Hematopoietic multipotent progenitor cell treated with erythropoietin and hydrocortisone succinate and interleukin-3 and kit ligand, for 17 days (in vitro differentiated cells): ENCODE measurements at places on chromosomes 6 and 20.

DNA sequence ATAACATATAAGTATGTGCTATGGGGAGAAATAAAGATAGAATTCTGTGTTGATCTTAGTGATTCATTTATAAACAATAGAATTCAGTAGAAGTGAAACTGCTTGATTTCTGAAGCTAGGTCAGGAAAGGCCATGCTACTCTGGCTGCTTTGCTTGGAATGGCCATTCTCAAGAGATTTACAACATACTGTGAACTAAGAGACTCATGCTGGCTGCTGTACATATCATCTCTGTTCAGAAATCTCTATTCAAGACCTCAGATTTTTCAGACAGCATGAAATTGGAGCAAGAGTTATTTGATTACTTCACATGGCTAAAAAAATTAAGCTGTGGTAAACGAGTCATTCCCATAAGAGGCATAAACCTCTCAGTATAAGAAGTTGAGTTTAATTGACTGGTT is 662.6 kb downstream of the BCKDHB start:
- DNase-seq = no peak

GRCh38 chr6:170423030-170423429 is 116.5 kb downstream of the FAM120B start:
- no peak for DNase-seq

DNA sequence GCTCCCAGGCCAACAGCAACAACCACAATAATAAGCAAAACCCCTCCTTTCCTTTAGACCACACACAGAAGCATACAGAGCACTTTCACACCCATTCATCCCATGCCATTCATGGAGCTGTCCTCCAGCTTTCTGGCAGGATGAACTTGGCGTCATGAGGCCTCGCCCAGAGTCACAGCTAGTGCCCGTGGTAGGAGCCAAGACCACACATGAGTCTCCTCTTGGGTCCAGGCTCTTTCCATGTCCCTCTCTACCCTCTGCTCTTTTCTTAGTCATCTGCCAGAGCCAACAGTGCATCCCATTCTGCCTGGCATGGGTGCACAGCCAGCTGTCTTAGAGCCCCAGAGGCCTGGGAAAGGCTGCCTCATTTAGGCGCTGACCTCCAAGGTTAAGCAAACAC is 1.8 kb upstream of the TGM3 start:
- DNase-seq = no peak

GRCh38 chr20:9145142-9145541 is 76.3 kb downstream of the PLCB4 start:
- no peak for DNase-seq

DNA sequence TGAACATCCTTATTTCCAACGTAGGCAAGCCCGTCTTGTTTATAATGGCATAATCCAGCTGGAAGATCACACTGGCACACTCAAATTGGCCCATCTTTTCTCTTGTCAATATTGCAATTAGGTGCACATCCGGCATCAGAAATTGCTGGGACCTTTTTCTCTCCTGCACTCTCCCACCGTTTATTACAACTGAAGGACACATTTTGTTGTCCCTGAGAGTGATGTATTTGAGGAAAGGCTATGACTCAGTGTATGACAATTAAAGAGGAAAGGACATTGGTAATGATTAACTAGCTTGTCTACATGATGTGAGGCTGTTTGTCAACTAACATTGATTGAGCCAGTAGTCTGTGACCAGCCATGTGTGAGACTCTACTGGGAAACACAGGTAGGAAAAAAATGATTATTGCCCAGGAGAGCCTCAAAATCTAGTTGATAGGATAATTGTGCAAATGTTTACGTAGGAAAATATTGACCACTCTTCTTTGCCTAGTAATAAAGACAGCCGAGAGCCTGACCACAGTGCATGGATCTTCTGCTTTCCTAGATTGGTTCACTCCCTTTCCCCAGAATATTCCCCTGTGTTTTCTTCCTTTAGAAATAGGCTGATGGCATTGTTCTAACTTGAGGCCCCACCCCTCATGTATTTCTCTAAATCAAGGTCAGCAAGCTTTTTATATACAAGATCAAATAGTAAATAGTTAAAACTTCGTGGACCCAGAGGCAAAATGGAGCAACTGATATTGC is 230.0 kb upstream of the BTBD3 start:
- DNase-seq = no peak

DNA sequence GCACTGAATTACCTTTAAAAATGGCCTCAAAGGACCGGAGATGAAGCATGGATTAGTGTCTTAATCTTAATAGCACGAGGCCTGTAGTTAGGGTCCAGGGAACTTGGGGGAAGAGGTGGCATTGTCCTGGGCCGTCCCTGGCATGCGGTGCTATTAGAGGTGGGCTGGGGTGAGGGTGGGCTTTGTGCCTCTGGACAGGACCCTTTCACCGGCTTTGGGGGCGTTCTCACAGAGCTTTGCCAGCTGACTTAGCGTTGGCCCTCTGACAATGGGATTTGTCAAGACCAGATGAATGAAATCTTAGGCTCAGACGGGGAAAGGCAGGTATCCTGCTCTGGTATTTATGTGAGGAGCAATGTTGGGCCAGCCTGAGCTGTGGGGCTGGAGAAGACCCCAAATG is 59.6 kb downstream of the ERMARD start:
- no peak for DNase-seq

DNA sequence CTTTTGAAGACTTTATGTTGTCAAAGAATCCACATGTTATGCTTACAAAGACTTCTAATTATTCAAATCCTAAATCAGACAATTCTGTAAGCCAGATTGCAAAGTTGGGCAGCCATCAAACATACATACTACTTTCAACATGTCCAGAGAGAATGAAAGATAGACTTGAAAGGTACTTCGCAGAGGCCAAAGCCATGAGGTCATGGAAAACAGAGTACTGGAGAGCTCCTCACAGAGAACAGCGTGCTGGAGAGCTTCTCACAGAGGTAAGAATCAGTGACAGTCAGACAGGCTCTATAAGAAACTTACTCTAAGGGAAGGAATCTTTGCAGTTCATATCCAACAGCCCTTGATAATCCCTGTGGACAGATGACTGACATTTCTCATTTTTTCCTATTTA is 400.2 kb downstream of the GJA1 start:
- no peak for DNase-seq

- DNase-seq = no peak
Measured at GRCh38 chr6:81638366-81638765, 114.1 kb downstream of the TENT5A start.

DNA sequence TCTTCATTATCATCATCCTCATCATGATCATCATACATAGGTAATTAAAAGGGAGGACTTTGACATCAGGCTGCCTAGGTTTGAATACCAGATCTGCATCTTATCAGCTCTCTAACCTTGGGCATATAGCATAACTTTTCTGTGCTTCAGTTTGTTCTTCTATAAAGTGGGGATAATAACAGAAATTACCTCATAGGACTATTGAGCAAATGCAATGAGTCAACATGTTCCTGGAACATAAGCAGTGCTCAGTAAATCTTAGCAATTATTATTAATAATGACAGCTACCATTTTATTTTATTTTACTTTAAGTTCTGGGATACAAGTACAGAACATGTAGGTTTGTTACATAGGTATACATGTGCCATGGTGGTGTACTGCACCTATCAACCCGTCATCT is 7.2 kb downstream of the C20orf202 start:
- no peak for DNase-seq

DNA sequence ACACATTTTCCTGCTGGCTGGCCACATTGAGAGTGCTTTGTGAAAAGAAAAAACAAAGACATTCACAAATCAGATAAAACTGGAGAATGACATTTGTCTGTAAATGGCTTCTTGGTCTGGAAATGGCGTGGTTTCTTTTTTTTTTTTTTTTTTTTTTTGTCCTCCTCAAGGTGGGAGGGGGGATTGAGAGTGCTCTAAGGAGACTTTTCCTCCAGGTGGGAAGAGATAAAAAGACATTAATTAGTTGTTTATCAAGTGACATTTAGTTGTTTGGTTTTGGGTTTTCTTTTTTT is 40.4 kb downstream of the GNAS start:
- no peak for DNase-seq

- no peak for DNase-seq
Measured at GRCh38 chr6:50846144-50846851, 27.6 kb downstream of the TFAP2B start.

- DNase-seq = no peak
Measured at GRCh38 chr20:64226686-64227580, 28.6 kb upstream of the PCMTD2 start.

GRCh38 chr6:45633272-45633908 is 255.7 kb upstream of the SUPT3H start:
- no peak for DNase-seq
